Stromal cell of bone marrow (primary cell): ENCODE measurements at places on chromosomes 6 and 20.
A peak's percentile ranks its signal among the peaks of the same experiment; 100 is the strongest.

- DNase-seq, result no peak
These were observed 23.2 kb downstream of the CTCFL start for GRCh38 chr20:57501461-57502335.

DNA sequence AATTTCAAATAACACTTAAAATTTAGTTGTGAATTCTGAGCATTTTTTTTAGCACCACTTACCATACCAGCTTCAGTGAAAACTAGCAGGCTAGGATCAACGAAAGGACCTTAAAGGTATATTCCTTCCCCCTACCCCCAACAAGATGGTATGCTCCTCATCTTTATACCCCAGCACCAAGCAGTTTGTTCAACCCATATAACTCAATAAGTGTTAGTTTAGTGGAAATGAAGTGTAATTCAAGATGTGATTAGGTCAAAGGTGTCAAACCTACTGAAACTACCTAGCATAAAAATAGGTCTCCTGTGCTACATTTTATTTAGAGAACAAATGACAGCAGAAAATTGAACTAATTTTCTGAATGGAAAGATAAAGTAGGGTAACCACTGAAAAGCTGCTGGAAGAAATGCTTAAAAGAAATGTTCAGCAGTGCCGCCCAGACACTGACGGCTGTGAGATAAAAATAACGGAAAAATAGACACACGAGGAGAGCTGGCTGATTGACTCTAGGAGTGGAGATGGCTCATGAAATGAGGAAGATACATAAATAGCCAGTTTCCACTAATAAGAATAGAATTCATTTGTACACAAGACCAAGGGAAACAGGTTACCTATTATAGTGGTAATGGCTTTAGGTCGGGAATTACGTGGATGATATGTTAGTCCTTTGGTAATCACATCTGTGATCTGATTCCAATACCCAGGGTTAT is 94.8 kb downstream of the IPCEF1 start:
- DNase-seq, result no peak

DNA sequence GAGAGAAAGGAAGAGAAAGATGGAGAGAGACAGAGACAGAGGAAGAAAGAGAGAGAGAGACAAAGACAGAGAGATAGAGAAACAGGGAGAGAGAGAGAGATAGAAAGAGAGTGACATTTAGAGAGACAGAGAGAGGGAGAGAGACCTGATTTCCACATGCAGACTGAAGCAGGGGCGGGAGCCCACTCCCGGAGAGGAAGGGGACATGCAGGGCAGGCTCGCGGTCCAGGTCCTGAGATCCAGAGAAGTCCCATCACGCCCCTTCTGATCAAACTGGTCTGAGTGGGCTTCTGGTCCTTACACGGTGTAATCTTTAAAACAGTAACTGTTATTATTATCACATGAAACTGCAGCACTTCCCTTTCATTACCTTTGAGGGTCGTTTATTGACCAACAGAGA is 62.2 kb downstream of the PHACTR3 start:
- no peak for DNase-seq

DNA sequence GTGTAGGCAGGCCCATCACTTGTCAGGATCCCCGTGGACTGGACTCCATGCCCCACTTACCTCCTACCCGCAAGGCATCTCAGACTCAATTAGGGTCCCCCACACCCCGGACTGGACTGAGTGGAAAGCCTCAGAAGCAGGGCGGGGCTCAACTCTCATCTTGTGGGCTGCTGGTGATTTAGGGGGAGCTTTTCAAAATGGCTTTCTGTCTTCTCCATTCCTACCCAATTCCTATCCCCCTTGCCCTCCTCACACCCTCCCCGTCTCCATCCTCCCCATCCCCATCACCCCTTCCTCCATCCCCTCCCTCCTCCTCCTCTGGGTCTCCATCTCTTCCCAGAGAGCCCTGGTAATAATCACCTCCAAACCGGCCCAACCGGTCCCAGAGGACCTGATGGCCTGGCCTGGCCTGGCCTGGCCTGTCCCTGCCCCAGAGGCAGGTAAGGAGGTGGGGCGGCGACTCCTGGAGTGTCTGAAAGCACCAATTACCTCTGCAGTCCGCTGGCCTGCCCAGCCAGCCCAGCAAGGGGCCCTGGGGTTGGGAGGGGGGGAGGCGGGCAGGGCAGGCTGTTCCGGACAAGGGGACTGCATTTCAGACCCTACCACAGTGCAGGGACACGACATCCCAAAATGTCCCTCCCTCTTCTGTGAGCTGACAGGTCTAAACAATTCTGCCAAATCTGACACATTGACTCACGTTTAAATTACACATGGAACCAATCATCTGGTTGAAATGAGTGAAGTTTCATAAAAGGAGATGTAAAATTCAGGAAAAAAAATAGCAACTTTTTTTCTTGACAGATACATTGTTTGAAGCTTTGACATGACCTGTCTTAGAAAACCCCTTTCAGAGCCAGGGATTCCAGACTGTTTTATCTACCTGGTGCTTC is 24.8 kb downstream of the MAFB start:
- no peak for DNase-seq

DNA sequence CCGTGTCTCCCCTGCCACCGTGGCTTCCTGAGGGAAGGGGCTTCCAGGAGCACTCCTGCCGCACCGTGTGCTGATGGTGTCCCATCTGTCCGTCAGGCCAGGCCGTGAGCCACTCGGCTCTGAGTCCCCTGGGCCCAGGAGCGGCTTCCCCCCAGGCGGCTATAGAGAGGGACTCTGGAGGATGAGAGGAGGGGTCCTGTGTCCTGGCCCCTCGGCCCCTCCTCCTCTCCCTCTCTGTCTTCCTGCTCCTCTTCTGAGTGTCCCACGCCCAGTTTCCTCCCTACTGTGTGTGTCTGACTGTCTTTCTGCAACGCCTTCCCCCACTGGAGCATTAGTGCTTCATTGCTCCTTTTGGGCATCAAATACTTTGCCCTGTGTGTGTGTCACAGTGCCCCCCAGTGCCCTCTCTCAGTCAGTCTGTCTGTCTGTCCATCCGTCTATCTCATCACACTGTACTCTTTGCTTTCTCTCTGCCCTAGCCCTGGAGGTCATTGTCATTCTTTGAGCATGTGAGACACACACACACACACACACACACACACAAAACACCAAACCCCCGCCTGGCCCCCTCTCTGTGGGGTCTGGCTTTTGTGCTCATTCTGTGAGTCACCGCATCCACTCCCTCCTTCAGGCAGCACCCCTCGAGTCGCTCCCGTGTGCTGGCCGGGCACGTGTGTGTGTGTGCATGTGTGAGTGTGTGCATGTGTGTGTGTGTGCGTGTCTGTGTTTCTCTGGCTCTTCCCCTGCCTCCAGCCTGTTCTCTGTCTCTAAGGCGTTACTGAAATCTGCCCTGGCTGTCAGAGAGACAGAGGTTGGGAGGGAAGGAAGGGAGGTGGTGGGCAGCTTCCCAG is 71.9 kb downstream of the SRC start:
- DNase-seq, result no peak

DNA sequence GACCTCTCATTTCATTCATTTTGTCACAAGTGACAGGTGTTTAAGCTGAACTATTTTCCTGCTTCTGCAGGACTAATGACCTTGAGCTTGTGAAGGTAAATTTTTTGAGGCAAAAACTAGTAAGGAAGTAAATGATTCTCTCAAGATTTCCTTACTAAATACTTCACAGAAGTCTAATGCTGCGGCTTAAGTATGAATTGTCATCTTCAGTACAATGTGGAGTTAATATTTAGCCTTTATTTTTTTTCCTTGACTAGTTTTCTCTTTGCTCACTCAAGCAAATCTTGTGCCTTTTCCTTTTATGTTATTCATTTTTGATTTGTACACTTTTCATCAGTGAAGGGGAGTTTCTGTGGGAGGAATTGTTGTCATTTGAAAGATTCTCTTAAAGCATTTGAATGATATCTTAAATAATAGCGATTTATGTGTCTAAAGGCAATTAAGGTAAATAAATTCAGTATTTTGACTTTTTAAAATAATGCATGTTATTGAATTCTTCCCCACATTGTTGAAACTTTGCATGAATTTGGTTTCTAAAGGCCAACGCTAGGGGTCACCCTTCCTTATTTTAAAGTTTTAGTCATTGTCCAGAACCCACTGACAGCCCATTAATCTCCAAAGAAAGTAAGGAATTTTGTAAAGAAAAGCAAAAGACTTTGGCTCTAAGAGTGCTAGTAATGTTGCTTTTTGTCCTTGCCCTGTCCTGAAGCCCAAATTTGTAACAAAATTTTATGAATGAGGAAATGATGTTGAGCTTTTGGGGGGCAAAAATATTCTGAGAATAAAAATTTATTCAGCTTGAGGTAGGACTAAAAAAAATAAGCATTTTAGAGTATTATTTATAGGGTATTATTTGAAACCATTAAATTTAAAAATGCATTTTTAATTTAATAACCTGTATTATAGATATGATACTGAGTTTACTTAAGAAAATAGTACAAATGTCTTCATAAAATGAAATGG is 157.4 kb upstream of the LAMA2 start:
- DNase-seq, result peak; percentile 36

- peak; percentile 44 for DNase-seq
These were observed at the start of gene DOK5 for GRCh38 chr20:54475334-54476168. DOK5 (plus strand) TSS chr20:54475593; CDS start chr20:54475947, 354 bp downstream.

GRCh38 chr6:105803442-105803841 is 282.7 kb upstream of the PRDM1 start:
- DNase-seq, result no peak

DNA sequence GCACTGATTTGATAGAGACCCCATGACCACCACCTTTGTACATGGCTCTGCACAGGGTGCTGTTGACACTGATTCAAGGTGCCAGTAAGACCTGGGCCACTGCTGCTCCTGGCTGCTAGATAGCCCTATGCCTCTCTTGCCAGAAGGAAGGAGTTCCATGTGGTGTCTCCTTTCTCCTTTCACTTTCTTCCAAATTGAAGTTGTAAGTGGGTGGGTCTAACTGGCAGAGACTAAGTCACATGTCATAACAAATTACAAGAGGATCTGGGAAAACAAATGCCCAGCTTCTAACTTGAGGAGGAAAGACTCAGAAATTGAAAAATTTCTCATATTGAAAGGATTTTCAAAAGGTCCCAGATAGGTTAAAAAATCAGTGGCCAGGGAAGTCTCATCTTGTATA is 116.8 kb downstream of the TFAP2B start:
- DNase-seq, result no peak

DNA sequence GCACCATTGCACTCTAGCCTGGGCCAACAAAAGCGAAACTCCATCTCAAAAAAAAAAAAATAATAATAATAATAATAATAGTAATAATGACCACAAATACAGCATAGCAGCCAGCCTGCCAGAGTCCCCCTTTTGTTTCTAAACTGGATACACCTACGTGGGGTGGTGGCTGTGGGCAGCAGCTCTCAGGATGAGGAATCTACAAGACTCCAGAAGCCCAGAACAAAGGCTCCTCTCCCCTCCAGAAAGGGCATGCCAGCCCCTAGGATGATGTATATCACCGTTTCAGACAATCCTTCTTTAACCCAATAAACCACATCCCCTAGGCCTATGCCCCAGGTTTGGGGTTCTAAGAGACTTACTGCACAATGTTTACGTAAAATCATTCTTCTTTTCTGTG is 155.9 kb downstream of the QRSL1 start:
- no peak for DNase-seq

GRCh38 chr6:159075506-159076228 is 30.9 kb upstream of the TAGAP start:
- peak; percentile 2 for DNase-seq

DNA sequence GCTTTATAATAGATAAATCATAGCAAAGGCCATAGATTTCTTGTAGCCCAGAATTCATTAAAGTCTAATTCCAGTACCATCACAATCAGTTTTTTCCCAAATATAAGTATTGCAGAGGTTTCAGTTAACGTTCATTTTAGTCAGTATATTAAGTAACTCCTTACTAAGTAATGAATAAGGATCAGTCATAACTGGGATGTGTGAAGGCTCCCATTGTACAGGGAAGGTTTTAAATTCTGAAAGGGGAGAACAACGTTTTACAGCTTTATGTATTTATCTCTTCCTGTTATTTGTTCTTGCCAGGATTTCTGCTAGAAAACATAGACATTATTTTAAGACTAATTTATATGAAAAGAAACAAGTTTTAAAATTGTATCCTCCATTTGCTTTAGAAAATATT is 215.5 kb upstream of the LAMP5 start:
- no peak for DNase-seq

DNA sequence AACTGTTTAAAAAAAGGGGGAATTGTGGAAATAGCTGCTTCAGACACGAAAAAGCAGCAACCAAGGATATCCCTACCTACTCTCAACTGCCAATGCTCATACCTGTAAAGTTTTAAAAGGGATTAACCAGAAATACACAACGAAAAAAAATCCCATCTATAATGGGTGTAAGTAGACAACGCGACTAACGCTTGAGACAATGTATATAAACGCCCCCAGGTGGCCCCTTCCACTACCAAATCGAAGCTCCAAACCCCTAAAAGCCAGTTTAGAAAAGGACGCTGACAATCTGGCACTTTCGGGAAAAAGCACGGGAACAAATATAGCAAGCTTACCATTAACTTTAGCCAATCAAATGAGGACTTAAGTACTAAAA is 94.5 kb upstream of the BTN3A2 start:
- DNase-seq, result no peak

DNA sequence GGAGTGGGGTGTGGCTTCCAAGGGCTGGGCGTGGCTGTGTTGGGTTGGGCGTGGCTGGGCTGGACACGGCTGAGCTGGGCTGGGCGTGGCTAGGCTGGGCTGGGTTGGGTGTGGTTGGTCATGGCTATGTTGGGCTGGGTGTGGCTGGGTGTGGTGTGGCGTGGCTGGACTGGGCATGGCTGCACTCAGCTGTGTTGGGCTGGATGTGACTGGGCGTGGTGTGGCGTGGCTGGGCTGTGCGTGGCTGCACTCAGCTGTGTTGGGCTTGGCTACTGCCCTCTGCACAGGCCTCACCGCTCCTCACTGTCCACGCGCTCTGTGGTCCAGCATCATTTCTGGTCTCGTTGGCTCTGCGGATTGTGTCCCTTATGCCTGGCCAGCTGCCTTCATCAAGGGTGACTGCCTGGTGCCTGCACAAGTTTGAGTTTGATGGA is 43.5 kb upstream of the SLCO4A1 start:
- DNase-seq, result no peak

GRCh38 chr6:154578004-154578559 is 67.6 kb upstream of the CNKSR3 start:
- DNase-seq, result no peak

DNA sequence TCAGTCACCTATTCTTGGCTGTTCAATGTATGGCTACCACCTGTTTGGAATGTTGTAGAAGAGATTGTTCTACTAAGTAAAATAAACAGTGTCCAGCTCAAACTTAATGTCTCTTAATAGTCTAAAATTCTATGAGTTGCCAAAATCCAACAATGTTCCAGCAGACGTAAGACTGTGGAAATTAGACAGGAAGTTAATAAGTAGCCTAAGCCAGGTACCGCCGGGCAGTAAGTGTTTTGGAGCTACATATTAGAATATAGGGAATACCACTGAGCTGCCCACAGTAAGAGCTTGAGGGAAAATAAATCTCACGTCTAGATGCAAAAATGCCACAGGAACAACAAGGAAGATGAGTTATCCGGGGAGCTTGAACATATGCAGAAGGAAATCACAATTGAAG is 7.8 kb upstream of the MANEA start:
- no peak for DNase-seq

GRCh38 chr20:17850684-17851026 is 117.9 kb downstream of the SNX5 start:
- no peak for DNase-seq
